ENCODE measurements at places on chromosomes 12 and 14.

GRCh38 chr12:44875954-44876543 is at the start of gene NELL2:
NELL2 (minus strand) TSS chr12:44876315; CDS start chr12:44875869, 446 bp downstream.
- DNase-seq = no peak

DNA sequence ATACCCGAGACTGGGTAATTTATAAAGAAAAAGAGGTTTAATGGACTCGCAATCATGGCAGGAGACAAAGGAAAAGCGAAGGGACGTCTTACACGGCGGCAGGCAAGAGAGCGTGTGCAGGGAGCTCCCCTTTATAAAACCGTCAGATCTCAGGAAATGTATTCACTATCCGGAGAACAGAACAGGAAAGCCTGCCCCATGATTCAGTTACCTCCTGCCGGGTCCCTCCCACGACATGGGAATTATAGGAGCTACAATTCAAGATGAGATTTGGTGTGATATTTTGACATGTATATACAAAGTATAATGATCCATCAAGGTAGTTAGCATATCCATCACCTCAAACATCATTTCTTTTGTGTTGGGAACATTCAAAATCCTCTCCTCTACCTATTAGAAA is 2.3 kb upstream of the CDCA4 start:
- DNase-seq = no peak

- no peak for DNase-seq
Observed at GRCh38 chr14:102943454-102943853, 21.0 kb downstream of the AMN start.

- DNase-seq = no peak
Observed at GRCh38 chr14:100066962-100067361, 1.7 kb downstream of the EVL start.

- no peak for DNase-seq
Observed at GRCh38 chr14:99573436-99574098, 30.4 kb downstream of the CCDC85C start.

GRCh38 chr14:51182131-51182565 is 57.9 kb upstream of the TMX1 start:
- no peak for DNase-seq

Data from GM19239 (cell line).